K562 (cell line): ENCODE measurements at places on chromosomes 6 and 20. TPM values are rescaled to one million over a fixed set of nuclear protein-coding genes. Genes with fewer than 3 reads are reported as not detected.

Gene MOG
- total RNA-seq, result not detected in 2 replicates

Gene LYRM2
- 35.7 and 36.8 TPM in 2 replicates for total RNA-seq

GRCh38 chr20:24473435-24474223, 4.2 kb downstream of the SYNDIG1 start:
- DNase-seq, result no peak

- peak; percentile 43 for DNase-seq
These were observed 207.6 kb upstream of the CDH4 start for GRCh38 chr20:61044499-61044898.

- DNase-seq, result no peak
These were observed 184.2 kb upstream of the MAN1A1 start for GRCh38 chr6:119533603-119534279.

GRCh38 chr20:986733-987355, 15.3 kb downstream of the RSPO4 start:
- DNase-seq, result peak; percentile 14

- no peak for DNase-seq
These were observed 66.0 kb upstream of the SYNDIG1 start for GRCh38 chr20:24403406-24403805.

DNA sequence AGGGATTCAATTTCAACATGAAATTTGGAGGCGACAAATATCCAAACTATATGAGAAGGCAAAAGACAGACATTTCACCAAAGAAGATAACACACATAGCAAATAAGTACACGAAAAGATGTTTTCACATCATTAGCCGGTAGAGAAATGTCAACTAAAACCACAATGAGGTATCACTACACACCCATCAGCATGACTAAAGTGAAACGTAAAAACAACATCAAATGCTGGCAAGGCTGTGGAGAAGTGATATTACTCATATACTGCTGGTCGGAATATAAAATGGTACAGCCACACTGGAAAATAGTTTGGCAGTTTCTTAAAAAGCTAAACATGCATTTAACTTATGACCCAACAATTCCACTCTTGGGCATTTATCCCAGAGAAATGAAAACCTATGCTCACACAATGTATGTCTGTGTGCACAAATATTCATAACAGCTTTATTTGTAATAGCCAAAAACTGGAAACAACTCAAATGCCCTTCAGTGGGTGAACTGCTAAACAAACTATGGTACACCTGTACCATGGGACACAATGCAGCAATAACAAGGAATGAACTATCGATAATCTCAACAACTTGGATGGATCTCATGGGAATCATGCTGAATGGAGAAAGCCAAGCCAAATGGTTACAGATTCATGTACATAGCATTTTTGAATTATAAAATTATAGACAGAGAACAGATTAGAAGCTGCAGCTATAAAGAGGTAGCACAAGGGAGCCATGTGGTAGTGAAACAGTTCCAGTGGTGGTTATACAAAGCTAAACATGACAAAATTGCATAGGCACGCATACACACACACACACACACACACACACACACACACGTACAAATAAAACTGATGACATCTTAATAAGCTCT, 8.6 kb downstream of the ADAT2 start:
- no peak for DNase-seq

DNA sequence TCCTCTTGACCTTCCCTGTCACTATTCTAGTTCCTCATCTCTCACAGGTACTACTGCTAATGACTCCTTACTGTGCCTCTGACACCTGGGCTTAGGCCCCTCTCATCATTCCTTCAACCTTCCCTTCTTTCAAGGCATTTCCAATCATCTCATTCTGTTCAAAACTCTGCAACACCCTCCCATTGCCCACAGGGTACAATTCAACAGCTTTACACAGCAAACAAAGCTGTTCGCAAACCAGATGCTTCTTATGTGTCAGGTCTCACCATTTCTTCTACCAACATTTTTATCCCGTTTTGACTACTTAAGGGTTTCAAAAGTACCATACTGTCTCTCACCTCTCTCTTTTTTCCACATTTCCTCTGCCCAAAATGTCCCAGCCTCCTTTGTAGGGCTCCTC, 84.4 kb upstream of the ID4 start:
- DNase-seq, result no peak

- DNase-seq, result no peak
These were observed 3.9 kb downstream of the SLC22A2 start for GRCh38 chr6:160254467-160255312.

GRCh38 chr6:80962382-80962781, 790.1 kb downstream of the TENT5A start:
- no peak for DNase-seq

DNA sequence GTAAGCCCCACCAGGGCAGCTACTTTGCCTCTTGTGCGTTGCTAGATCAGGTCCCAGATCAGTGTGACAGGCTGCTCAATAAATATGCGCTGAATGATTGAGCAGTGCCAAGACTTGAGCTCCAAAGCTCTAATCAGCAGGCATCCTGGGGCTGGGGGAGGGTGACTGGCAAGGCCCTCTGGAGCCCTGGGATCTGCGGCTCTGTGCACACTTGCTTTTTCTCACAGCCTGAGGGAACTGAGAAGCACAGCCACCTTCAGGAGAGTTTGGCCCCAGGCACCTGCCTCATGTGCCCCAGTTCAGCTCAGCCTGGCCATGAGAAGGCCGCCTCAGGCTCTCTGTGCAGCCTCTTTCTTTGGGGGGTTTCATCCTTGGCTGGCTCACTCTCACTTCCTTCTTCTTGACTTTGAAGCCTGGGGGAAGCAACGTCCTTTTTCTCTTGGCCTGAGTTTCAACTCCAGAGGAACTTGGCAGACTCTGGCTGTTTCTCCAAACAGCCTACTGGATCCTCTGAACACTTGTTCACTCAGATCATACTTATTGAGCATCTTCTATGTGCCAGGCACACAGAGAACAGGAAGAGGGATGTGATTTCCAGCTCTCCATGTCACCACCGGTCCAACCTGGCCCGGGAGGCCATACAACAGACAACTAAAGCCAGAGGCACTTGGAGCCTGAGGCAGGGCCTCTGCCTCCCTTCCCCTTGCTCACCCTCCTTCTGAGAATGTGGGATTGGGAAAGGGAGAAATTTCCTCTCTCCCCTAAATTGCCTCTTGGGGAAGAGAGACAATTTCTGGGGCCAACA, 114.0 kb downstream of the VEGFA start:
- no peak for DNase-seq

GRCh38 chr20:53712212-53712977, 118.8 kb upstream of the ZNF217 start:
- DNase-seq, result no peak

DNA sequence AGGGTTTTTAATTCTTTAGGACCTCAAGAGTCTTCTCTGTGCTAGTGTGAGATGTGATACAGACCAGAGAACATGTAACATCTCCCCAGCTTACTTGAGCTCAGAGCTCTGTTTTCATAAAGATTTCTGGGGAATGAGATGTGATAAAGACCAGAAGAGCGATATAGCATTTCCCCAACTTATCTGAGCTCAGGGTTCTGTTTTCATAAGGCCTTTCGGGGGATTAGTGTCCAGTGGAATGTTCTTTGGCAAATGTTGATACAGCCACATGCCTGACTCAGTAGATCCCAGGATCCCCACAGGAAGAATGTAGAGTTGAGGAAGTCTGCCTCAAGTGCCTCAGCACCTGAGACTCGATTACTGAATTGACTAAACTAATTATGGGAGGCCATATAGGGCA, 18.7 kb upstream of the TOP1 start:
- no peak for DNase-seq

- no peak for DNase-seq
These were observed 205.9 kb downstream of the HACE1 start for GRCh38 chr6:104653781-104654180.

DNA sequence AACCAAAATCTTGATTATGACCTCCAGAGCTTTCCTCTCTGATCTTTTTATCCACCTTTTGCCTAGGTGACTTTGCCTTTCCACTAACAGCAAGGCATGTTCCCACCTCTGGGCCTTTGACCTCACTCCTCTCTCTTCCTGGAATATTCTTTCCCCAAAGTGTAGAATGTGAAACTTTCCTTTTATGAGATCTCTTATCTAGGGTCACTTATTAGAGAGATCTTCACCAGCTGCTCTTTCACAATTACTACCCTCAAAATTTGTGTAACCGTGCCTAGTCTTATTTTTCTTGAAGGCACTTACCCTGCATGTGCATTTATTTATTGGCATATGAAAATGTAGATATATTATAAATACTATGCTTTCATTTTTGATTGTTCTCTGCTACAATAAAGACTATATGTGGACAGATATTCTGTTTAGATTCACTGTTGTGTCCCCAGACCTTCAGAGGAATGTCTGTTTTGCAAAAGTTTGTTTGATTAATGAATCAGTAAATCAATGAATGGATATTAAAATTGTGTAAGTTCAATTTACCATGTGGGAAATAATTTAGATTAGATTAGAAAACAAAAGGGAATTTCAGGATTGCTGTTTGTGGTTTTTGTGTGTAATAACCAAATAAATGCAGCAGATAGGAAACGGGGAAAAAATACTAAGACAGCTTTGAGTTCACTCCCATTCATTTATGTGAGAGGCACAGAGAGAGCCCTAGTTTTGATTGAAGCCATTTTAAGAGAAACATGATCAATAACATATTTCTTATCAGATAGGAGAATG, 207.0 kb downstream of the ADGB start:
- no peak for DNase-seq

- DNase-seq, result peak; percentile 34
These were observed 76.4 kb downstream of the EYA2 start for GRCh38 chr20:46970937-46971630.

GRCh38 chr20:26216025-26216424, 519.4 kb upstream of the ZNF337 start:
- DNase-seq, result no peak
